SHP77 treated with DMSO at 0.1 percent for 48 hours (cell line): ENCODE measurements at places on chromosomes 1 and 21.

DNA sequence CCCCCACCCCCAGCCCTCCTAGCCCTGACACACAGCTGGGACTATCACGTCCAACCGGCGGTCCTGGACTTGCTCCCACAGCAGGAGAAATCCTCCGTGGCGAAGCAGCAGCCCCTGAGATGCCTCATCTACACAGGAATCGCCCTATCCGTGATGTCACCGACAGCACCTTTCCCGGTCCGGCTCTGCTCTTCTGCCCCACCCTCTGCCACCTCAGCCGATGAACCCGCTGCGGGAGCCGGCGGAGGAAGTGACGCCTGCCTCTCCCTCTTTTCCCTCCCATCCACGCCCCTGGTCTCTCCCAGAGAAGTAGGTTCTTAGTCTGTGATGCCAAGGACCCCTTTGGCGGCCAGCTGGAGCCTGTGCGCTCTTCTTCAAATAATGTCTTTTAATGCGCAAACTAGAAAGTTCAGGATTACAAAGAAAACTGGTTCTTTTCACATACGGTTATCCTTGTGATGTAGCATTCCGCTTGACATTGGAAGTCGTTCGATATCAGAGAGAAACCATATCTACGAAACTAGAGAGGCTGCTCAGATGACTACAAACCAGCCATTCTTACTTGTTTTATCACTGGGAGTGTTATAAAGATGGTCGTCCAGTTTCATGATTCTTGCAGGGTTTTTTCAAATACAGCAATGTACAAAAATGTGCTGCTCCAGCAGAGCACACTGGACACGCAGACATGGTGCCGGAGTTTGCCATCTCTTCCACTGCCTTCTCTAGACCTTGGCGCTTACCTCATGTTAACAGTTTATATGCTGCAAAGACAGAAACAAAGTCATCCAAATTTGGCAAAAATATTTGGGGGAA, 120.3 kb downstream of the PPIAL4G start:
- no peak for DNase-seq

DNA sequence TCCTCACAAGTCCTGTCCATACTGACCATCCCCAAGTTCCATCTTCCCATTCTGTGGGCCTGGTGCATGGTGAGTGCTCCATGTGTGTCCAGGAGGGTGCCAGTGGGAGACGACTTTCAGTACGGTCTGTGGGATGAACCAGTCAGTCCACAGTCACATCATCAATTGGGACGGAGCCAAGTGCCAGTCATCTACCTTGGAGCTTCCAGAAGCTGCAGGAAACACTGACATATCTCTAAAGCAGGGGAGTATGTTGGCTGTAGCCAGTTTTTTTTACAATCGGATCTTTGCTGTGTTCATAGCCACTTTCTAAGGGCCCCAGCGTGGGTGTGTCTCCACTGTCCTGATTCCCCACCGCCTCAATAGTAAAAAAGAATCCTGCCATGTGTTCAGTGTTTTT, 13.6 kb upstream of the TRIM17 start:
- DNase-seq, result no peak

DNA sequence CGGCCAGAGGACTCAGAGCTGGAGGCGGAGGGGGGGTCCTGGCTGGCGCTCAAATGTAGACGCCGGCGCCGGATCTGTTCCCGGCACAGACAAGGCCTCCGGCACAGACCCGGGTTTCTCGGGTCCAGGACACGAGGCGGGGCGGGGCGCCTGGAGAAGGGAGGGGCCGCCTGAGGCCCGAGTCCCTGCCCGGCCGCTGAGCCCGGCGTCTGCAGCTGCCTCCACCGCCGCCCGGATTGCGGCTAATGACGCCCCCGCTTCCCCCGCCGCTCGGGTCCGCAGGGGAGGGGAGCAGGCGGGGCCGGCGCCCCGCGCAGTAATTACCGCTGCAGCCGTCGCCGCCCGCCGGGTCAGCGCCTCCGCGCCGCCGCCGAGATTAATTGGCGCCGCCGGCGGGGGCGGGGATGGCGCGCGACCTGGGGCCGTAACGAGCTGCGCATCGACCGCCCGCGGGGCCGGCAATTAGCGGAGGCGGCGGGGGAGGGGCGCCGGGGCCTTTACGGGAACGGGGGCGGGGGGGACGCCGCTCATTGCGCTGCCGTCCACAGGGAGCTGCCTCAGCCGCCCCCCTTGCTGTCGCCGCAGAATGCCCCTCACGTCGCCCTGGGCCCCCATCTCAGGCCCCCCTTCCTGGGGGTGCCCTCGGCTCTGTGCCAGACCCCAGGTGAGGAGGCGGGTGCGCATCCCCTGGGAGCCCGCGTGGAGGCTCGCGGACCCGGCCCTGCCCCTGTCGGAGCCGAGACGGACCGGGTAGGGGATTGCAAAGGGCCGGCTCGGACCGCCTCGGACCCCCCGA, 17.3 kb downstream of the NOC2L start:
- DNase-seq, result peak; percentile 30

DNA sequence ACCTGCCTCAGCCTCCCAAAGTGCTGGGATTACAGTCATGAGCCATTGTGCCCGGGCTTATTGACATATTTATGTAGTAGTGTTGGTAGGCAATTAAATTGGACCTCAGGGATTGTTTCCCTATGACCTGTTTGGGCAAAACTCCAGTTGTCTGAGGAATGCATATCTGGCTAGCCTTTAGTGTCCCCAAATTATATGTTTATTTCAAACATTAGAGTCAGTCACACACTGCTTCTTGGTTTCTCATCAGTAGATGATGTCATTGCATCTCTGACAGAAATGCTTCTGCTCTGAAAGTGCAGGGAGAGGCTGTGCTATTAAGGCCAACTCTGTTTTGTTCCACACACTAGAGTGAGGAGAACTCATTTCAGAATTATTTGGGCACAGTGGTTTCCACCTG, 12.5 kb downstream of the PIP5K1A start:
- no peak for DNase-seq

DNA sequence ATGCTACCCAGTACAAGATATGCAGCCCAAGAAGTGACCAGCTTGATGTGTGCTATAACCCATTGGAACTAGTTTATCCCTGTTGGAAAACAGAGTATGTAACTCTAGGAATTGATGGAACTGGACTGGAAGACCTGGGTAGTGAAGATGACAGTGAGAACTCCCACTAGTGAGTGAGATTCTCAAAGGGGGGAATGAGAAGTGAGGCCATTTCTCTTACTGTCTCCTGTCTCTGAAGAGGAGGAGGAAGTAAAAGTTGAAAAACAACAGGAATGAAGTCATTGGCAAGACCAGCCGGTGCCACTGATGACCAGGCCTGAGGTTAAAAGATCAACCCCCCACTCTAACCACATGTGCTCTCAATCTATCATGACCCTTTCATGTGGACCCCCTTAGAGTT, 20.9 kb downstream of the PLA2G2F start:
- no peak for DNase-seq

DNA sequence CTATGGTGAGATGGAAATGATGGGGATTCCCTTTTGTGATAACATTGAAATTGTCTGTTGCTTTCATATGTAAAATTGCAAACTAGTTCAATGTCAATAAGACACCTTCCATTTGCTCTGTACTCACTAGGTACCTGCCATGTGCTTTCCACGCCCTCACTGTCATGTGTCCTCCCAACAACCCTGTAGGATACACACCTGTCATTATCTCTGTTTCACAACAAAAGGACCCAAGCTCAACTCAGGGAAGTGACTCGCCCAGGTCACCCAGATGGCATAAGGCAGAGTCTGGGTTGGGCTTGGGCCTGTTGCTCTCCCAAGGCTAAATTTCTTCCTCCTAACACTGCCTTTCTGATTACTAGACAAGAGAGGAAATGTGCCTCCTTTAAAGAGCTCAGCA, 45.3 kb upstream of the MCOLN3 start:
- no peak for DNase-seq

- no peak for DNase-seq
These were observed 5.0 kb downstream of the WNT3A start for GRCh38 chr1:228011721-228012311.

DNA sequence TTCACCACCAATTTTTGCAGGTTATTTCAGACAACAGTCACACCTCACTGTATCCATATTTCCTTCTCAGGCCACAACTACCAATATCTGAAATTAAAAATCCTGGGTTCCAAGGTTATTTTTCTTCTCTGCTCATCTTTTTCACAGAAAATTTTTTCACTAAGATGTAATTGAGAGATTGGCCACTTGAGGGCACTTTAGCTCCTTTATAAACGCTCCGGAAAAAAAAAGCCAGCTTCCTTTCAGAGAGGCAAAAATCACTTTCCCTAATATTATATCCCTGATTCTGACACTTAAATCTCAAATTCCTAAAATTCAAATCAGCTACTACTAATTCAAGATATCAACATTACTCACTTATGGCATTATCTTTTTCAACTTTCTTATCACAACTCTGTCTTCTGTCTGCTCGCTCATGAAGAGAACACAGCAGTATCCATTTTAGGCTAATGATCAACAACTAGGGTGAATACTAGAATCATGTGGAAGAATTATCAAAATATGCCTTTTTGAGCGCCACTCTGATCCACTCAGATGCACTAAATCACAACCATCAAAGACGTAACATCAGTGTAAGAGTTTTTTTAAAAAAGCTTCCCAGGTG, 101.4 kb upstream of the RGS1 start:
- peak; percentile 31 for DNase-seq

DNA sequence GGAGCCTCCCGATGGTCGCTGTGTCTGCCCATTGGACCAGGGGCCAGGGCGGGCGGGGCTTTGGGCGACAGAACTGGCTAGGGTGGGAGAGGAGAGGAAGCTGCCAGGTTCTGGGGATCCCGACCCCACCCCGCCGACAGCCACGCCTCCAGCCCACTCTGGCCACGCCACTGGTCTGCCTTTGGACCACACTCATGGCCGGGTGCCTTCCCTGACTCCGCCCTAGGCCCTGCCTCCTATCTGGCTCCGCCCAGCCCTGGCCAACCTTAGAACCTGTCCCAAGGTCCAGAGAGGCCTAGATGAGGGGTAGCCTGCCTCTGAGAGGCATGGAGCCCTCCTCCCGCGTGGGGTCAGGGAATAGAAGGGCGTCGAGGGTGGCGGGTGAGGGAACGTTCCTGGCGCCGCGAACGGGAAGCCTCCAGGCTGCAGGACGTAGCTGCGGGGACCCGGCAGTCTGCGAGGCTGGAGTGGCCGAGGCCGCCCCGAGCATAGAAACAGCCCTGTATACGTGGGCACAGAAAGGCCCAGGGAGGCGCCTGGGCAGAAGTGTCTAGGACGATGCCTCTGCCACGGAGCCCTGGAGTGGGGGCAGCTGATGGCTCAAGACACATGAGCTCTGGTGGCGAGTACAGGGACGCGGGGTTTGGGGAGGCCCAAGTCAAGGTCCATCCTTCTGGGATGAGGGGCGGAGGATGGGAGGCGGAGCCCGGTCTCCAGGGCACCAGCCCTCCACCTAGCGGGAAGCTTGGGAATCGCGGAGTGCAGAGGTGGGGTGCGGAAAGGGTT, 11.5 kb upstream of the COL16A1 start:
- peak; percentile 96 for DNase-seq

DNA sequence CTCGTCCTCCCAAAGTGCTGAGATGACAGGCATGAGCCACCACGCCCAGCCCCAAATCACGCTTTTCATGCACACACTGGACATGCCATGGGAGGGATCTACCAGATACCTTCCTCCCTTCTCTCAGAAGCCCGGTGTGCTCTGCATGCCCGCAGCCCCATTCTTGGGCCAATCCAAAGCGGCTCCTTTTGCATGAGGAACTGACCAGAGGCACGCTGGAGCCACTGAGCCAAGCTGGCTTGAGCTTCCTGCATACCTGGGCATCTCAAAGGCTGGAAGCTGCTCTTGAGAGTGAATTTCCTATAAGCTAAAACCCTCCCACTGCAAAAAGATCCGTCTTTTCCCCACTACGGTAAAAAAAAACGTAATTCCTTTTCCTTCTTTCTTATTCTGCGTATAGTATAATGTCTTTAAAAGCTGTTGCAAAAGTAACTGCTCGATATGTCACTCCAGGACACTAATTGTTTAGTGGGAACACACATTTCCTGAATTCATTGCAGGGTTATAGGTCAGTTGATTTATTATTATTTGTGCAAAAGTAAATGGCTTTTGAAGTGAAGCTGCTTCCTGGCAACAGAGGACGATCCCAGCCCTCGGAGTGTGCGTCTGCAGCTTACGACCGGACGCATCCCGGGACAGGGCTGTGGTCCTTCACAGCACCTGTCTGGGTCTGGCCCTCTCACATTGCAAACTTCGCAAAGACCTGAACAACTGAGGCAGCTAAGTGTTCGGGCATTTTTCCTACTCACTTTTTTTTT, 61.8 kb upstream of the ETS2 start:
- no peak for DNase-seq

DNA sequence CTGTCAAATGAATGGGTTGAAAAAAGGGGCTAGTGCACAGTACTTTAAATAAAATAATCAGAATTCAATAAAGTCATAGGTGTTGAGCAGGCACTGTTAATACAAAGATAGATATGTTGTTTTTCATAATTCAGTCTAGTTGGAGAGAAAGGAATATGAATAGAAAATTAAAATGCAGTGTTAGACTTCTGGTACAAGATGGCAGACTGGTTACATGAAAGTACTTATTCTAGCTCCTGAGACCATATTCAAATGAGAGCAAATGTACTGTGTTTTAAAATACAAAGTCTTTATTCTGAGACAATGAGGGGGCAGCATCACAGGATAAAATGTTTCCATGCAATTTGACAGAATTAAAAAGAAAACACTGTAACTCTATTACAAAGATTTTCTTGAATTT, 542.1 kb downstream of the COL11A1 start:
- no peak for DNase-seq

DNA sequence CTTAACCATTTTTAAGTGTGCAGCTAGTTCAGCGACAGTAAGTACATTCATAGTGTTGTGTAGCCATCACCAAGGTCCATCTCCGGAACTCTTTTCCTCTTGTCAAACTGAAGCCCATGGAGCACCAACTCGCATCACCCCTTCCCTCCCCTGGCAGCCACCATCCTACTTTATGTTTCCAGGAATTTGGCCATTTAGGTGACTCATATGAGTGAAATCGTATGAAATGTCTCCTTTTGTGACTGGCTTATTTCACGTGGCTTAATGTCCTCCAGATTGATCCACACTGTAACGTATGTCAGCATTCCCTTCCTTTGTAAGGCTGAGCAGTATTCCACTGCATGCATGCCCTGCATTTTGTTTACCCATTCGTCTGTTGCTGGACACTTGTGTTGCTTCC, 2.5 kb downstream of the COL6A2 start:
- DNase-seq, result no peak

DNA sequence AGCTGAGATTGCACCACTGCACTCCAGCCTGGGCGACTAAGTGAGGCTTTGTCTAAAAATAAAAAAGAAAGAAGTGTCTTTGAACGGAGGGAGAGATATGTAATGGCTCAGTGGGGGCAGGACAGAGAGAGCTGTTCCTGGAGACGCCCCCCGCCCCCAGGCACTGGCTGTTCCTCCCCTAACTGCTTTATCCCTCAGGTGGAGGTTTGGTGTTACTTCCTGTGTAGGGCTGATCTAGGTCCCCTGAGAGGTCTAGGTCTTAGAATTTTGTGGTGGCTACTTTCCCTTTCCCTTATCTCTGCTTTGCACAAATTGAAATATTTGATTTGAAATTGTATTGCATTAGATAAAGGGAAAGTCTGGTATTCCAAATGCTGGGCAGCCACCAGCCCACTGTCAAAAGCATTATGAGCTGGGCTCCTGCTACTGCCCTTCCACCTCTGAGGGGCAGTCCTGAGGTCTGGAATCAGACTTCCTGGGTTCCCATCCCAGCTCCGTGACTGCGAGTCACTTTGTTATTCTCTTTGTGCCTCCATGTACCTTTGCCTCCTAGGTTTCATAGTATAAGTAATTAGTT, 134.8 kb upstream of the KIF26B start:
- DNase-seq, result no peak

GRCh38 chr1:26602378-26602959, 72.9 kb downstream of the RPS6KA1 start:
- peak; percentile 50 for DNase-seq
